Activated gamma-delta T cell (primary cell): ENCODE measurements at places on chromosomes 6 and 20.

GRCh38 chr6:45921691-45922281 is 93.9 kb downstream of the CLIC5 start:
- DNase-seq, result no peak

GRCh38 chr20:1894951-1895673 is at the start of gene SIRPA:
Gene SIRPA, plus strand, starts transcription at chr20:1895407. Its CDS starts 41 bp downstream, at chr20:1895448.
- DNase-seq, result no peak

DNA sequence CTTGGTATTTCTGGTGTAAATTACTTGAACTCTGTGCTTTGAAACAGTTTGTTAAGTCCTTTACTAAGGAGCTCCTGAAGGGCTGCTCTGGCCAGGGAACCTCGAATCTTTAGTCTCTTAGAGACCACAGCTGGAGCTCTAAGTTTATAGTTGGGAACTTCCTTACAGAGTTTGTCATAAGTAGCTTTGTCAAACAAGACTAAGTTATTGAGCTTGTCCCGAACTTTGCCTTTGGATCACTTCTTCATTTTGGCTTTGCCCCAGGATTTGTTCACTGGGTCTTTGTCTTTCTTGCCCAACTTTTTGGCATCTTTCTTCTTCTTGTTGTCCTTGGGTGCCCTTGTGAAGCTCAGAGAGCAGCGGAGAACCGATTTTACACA is 64.8 kb downstream of the FAM50B start:
- DNase-seq, result no peak

- DNase-seq, result no peak
Observed at GRCh38 chr6:124008988-124009765, 205.5 kb downstream of the NKAIN2 start.

DNA sequence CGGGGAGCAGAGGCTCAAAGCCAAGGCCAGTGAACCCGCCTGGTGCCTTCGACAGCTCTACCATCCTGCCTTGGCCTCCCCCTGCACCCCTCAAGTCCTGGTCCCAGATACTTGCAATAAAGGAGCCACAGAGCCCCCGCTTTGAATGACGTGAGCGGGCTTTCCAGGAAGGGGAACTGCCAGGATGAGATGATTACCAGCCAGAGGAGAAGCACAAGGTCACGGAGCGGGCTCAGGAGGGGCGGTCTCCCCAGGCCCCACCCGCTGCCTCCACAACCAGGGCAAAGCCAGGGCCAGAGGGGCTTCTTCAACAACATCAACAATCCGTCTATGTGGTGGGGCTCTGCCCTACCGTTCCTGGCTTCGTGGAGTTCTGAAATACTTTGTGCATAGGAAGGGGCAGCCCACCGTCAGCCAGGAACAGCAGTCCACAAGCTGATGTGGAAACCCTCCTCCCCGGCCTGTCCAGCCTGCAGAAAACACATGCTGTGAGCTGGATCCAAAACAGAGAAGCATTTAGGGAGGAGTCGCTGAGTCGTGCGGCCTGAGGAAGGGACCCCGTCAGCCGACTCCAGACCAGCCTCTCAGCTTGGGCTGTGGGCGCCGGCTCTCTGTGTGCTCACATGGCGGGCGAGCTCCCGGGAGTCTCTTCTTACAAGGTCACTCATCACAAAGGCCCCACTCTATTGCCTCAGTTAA is 392.5 kb downstream of the CDH4 start:
- DNase-seq, result no peak

- DNase-seq, result no peak
Observed at GRCh38 chr20:11976966-11977365, 59.3 kb downstream of the BTBD3 start.

GRCh38 chr6:17504005-17504404 is 96.1 kb upstream of the FAM8A1 start:
- no peak for DNase-seq

GRCh38 chr6:81937296-81937937 is 184.9 kb upstream of the TENT5A start:
- DNase-seq, result no peak

GRCh38 chr6:3619201-3619600 is 132.3 kb downstream of the PXDC1 start:
- no peak for DNase-seq

- DNase-seq, result no peak
Observed at GRCh38 chr6:142566628-142567396, 265.0 kb downstream of the ADGRG6 start.

GRCh38 chr20:62872862-62873261 is 11.2 kb upstream of the TCFL5 start:
- no peak for DNase-seq

DNA sequence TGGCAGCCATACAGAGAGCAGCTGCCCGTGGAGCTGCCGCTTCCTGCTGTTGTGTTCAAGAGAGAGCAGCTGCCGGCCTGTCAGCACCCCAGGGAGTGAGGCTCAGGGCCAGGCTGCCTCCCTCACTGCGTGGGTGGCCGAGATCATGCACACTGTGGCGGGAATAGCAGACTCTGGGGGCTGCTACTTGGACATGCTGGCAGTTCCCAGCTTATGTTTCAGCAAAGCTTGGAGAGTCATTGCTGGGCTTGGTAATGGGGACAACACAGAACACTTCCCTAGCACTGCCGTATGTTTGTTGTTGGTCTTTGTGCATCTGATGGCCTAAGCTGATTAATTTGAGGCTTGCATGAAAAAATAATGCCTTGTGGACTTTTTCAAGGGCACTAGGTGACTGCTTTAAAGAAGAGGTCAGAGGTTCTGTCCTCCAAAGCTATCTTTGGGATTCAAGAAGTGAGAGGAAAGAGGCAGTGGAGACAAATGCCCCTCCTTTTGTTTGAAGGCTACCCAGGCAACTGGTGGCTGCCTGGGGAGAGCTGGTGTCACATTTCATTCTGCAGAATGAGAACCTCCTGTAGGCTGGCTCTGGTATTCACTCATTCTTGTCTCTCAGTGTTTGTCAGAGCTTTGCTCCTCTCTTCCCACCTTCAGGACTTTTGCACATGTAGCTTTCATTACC is 18.8 kb downstream of the MRAP2 start:
- no peak for DNase-seq

- no peak for DNase-seq
Observed at GRCh38 chr6:25279748-25280343, 672 bp downstream of the CARMIL1 start.

DNA sequence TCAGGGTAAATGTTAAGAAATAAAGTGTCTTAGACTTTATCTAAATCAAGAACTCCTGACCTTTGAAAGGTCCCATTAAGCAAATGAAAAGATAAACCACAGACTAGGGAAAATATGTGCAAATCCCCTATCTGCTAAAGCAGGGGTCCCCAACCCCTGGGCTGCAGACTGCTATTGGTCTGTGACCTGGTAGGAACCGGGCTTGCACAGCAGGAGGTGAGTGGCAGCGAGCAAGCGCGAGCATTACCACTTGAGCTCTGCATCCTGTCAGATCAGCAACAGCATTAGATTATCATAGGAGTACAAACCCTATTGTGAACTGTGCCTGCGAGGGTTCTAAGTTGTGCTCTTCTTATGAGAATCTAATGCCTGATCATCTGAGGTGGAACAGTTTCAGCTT is 42.4 kb downstream of the LCA5 start:
- DNase-seq, result no peak

- DNase-seq, result no peak
Observed at GRCh38 chr6:158805698-158806377, 13.3 kb downstream of the EZR start.

- no peak for DNase-seq
Observed at GRCh38 chr20:37773291-37773826, 79.5 kb downstream of the CTNNBL1 start.

DNA sequence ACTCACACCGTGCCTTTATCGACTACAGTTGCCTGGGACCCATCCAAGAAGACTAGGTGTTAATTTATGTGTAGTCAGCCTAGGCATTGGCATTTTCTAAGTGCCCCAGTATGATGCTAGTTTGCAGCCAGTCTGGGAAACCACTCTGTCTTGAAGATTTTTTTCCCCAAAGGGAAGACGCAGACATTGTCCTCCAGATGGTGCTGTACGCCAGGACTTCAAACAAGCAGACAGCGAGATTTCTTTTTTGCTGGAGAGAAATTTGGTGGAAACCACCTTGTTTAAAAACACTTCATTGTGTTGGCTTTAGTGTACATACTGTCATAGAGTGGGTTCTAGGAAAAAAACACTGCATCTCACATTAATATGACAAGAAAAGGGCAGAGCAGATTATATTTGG is 30.0 kb downstream of the ALDH5A1 start:
- no peak for DNase-seq

DNA sequence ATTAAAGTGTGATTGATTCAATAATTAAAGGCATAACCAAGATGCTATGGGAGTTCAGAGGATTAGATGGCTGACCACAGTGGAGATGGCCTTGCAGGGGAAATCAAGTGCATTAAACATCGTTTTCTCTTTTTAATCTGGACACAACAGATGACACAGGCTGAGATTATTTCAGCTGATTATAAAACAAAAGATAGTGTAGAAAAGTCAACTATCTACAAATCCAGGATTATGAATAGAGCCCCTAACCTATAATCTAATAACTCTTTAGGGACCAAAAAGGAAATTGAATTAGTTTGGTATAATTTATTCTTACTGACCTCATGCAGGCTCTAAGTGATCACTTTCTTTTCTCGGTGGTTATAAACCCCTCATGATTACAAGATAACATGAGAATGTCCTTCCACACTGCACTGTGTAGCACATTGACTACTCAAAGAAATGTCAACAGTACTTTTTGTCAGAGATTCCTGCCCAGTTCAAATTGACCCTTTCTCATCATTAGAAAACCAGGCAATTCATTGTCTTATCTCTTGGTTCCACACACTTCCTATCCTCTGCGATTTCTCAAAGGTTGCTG is 122.1 kb downstream of the PKHD1 start:
- DNase-seq, result no peak

- no peak for DNase-seq
Observed at GRCh38 chr6:157726892-157727628, 96.0 kb upstream of the SNX9 start.

DNA sequence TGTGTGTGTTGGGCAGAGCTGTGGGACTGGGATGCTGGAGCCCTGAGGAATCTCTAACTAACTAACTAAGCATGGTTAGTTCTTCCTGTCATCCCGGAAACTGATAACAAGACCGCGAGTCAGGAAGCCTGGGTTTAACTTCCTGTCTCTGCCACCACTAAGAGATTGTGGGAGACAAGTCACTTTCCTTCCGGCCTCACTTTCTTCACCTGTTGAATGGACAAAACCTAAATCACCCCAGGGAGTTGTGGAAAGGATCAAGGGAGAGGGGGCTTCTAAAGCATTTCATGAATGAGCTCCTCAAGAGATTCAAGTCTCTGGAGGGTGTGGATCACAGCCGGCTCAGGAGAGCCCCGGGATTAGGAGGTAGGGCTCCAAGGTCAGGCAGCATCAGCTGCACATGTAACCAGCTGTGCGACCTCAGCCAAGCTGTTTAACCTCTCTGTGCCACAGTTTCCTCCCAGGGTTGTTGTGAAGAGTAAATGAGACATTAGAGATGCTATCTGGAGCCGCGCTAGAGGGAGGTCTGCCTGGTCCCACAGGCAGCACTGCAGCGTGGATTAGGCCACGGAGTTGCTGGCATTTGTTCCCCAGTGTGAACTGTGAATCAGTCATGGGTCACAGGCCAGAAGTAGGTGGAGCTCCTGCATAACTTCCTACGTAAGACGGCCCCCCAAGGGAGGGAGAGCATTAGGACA is 105.1 kb downstream of the TOX2 start:
- DNase-seq, result no peak

DNA sequence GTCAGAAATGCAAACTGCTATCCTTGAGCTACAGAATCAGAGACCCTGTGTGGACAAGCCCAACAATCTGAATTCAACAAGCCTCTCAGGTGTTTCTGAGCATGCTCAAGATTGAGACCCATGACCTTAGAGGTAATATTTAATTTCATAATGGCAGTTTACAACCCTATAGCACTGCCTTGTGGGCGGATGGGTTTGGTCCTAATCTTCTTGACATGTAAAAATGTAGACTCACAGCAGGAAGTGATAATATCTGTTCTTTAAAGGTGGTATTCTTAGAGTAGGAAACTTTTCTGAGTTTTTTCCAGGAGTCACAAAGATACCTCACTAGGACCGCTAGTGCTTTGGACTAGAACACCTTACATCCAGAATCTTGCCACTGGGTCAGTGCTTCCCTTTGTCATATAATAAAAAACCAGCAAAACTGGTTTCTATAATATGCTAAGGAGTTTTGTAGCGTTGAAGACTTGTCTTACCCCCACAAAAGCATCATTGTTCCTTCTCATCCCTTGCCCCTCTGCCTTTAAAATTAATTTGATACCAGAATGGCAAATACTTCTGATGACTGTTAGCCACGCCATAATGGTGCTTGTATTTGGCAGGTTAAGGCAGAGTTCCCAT is 52.6 kb downstream of the E2F3 start:
- no peak for DNase-seq

DNA sequence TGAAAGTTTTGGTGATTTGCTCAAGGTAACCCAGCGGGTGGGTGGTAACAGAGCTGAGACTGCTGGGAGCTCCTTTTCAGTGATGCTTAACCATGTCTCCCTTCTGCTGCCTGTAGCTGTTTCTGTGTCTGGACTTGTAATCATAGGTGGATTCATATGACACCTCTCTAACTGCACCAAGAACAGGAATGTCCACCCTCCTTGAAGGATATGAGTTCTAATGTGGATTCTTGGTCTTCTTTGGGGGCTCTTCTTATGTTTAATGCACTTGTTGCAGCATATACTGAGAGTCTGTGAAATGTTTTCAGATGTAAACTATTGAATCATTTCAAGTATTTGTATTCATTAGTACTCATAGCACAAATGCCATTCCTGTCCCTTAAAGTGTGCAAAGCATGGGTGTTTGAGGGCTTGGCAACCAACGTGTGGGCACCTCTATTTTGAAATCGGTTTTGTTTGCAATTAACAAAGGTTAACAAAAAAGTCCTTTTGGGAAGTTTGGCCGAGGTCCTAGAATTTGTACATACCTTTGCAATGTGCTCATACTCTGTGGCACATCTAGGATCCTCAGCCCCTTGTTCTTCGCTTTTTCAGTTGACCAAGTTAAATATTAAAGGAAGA is 138.0 kb downstream of the SOX4 start:
- no peak for DNase-seq

DNA sequence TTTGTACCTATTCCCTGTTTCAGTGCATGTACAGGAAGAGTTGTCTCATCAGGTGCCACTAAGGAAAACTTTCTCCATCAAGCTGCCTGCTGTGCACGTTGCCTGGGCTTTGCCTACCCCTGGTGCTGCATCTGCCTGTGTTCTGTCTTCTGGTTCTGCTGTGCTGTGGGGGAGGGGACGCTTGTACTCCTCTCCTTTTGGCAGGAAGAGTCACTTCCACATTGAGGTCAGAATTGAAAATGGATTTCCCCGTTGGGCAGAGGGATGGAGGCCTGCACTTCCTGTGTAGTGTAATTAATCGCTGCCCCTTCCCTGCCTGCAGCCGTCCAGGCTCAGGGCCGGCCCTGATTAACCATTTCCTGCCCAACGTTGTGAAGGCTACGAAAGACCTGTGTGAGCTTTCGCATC is 153.3 kb downstream of the SCML4 start:
- DNase-seq, result no peak

DNA sequence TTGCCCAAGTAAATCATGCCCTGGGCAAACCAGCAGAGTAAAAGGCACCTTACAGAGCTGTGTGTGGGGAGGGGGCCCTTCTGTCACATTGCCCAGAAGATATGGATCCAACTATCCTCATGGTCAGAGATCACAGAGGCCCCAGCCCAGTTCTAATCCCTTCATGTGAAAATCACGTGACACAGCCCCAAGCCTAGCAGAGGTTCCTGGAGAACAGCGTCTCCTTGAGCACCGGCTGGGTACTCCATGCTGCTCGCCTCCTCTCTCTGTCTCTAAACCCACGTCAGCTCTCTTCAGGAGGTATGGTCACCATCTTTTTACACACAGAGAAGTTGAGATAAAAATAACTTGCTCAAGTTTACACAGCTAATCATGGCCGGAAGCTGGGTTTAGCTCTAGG is 230.2 kb downstream of the ANKRD60 start:
- DNase-seq, result no peak
